ENCODE measurements at places on chromosomes 1 and 21.

GRCh38 chr1:229238674-229239415 lies 32.1 kb upstream of the RAB4A start:
- DNase-seq = peak; percentile 64

DNA sequence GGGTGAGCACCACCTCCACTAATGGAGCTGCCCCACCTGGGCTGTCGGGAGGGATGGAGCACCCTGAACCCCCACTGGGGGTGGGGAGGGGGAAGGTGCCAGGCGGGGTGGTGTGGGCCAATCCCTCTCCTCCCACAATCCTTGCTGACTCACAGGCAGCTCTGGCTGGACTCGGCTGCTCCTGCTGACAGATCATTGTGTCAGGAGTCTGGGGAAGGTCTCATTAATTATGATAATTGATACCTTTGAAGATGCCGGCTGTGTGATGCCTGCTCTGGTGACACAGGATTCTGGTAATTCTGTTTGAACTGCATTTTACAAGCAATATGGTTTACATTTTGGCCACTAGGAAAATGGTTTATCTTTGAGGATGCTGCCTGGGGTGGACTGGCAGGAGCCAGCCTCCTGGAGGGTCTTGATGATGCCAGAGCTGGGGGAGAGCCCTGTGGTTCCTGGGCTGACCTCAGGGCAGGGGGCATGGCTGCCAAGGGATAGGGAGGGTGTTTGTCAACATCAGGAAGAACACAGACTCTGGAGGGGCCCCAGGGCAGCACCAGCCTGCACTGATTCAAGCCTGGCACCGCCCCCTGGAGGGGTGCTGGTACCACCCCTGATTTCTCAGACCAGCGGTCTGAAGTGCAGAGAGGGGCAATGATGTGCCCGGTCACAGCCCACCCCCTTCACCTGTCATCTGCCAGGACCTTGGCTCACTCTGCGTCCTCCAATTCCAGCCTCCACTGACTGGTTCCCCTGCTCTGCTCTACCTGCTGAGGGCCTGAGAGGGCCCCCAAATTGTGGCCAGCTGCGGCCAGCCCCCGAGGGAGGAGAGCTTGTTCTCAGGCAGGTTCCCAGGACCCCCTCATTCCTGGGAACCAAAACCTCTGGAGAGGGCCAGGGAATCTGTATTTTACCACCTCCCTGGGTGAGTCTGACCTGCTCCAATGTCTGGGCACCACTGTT lies 338.8 kb downstream of the MATN1 start:
- DNase-seq = no peak

- DNase-seq = no peak
Measured at GRCh38 chr1:170682169-170682568, 18.2 kb downstream of the PRRX1 start.

DNA sequence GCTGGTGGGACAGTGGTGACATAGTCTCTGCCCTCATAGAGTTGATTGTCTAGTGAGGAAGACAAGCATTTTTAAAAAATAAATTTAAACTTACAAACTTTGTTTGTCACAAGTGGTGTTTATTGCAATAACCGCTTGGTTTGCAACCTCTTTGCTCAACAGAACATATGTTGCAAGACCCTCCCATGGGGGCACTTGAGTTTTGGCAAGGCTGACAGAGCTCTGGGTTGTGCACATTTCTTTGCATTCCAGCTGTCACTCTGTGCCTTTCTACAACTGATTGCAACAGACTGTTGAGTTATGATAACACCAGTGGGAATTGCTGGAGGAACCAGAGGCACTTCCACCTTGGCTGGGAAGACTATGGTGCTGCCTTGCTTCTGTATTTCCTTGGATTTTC lies 58.4 kb downstream of the LAMC2 start:
- no peak for DNase-seq

- no peak for DNase-seq
Measured at GRCh38 chr1:61079898-61080336, 2.4 kb upstream of the NFIA start.

DNA sequence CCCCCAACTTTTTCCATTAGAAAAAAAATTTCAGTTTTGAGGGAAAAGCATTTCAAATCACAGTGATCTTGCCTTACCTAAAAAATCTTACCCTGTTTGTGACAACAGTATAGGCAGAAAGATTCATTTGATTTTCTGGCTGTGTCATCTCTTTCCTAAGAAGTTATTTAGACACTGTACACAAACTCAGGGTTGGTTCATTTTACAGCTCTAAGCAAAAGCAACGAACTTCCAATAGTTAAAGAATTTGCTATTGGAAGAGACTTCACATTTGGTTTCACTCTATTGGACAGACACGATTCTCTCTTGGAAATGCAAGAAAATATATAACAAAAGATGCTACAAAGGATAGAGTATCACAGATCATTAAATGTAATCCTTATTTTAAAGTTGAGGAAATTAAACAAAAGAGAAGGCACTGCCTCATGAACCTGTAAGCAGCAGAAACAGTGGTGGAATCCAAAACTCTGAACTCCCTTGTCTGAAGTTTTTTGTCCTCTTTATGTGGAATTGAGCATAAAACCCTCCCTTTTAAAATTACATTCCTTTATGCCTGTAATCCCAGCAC lies 20.8 kb downstream of the EYA3 start:
- DNase-seq = no peak

GRCh38 chr1:228982637-228983036 lies 247.4 kb downstream of the RHOU start:
- no peak for DNase-seq

DNA sequence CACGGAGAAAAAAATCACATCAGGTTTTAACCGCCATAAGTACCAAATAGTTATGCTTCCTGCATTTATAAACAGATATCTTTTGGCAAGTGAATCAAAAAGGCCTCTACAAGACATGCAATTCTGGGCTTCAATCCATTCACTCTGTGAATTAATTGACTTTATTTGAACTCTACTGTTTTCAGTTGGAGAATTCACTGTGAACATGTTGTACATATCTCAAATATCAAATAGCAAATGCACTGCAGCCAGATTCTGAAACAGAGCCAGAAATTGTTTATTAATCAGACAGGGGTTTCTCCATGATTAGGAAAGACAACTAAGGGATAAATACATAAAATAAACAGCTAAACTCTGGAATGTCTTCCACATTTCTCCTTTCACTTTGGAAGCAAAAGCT lies 445.4 kb upstream of the NFIA start:
- no peak for DNase-seq

DNA sequence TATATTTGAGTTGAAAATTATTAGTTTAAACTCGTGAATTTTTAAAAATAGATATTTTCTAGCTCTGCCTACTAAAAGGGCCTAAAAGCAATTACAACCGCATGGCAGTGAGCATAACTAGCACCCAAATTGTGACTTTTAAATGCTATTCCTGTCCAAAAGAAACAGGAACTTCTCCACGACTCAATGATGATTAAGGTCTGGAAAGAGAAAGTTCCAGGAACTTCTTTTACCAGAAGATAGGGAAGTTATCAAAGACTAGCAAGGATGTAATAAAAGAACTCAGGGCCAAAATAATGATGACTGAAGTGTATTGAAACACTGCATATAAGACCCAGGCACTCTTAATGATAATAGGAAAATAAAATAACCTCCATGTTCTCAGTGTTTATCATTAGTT lies 313.0 kb downstream of the PLPP3 start:
- DNase-seq = no peak

GRCh38 chr21:15993951-15994350 lies 264.2 kb downstream of the USP25 start:
- no peak for DNase-seq

DNA sequence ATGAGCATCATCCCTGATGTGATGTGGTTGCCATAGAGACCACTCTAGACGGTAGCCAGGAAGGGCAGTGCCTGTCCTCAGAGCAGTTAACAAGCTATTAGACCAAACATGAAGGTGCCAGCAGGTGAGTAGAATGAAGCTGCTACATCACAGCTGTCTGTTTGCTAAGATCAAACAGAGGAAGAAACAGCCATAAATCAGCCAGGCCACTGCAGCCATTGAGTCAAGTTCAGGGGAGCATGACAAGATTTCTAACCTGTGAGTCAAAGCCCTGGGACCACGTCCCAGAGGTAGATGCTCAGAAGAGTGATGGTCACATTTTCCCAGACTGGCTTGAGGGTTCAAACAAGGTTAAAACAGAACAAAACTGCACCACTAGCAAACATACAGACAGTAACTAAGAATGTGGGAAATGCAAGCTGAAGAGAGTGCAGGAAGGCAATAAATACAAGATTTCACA lies 450.6 kb upstream of the DAB1 start:
- DNase-seq = no peak

DNA sequence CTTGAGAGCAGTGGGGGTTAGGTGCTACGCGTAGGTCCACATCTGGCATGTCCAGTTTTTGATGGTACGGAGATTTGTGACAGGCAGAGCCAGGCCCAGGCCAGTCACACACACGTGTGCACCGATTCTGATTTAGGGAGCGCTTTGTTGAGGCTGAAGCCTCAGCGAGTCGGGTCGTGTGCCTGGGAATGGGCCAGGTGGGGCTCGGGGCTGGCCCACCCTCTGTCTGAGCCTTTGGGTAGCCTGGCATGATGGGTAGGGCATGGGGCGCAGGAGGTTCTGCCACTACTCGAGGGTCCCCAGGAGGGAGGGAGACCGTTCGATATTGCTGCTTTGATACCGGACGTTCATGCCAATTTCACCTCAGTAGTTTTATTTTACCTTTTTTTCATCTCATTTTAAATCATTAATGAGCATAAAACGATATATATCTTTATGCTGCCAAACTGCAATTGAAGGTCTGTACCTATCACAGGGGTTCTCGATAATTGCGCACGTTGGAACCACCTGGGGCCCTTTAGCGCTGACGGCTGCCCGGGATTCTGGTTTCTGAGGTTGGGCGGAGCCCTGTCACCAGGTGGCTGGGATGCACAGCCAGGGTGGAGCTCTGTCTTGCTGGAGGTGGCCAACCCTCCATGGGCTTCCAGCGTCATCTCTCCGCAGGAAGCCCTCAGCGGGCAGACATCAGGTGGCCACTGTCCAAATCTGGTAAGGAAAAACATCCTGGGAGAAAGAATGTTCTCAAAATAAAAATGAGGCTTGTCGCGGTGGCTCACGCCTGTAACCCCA lies 71.9 kb downstream of the SCCPDH start:
- DNase-seq = no peak

DNA sequence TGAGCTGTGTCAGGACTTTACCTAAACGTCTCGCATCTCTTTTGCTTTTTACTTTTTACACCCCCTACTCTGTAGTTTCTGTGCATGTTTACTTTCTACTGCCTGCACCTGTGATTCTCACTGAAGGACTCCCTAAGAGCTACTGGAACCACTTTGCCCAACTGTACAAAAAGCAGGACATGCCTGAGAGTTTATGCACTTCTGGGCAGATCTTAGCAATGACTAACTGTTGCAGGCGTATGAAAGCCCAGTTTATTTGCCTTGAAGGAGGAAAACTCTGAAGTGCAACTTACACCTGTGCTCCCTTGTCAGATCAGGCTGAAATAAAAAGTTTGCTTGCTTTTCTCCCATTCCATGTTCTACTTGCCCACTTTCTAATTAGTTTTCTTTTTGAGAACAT lies 467.0 kb upstream of the USP24 start:
- DNase-seq = no peak

DNA sequence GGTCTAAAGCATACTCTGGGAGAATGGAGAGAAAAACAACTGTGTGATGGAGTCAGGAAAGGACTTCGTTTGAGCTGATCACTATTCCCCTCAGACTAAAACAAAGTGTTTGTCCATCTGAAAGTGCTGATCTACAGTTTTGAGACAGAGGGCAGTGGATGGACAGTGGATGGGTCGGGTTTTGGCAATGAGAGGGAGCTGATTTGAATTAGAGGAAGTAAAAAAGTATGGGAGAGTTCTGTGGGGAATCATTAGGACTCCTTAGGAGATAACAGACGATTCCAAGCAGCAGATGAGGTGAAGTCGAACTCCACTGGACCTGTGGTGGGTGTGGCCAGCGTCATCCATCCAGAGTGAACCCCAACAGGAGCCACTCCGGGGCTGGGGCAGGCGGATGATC lies 62.3 kb downstream of the PTGS2 start:
- no peak for DNase-seq

DNA sequence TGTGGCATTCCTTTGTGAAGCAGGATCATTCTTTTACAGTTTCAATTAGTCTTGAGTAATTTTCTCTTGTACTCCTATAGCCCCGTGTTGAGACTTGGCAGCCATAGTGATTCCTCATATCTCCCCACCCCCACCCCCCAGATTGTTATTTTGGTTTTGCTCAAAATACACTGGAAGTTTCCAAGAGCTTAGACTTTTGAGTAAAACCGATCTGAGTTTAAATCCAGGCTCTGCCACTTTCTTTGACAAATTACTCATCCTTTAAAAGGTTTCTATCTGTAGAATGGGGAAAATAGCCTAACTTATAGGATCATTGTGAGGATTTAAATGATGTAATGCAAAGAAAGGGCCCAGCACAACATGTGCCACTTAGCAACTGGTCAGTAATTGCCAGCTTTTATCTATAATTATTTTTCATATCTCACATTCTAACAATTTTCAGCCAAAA lies 53.1 kb upstream of the RC3H1 start:
- DNase-seq = no peak

DNA sequence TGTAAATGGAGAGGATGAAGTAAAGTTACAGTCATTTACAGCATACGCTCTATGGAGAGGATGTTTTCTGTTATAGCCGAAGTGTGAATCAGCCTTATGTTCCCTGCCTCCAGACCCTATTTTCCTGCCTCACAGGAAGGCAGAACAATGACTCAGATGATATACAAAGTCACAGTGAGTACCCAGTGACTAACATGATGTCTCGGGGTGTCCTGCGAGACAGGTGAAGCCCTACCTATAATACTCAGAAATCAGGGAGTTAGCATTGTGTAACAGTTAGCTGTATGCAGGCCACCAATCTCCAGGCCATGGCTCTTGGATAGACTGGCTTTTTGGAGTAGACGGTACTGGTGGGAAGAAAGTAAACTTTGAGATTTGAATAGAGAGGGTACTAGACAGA lies 55.6 kb upstream of the FBXO28 start:
- DNase-seq = no peak

- no peak for DNase-seq
Measured at GRCh38 chr1:76218888-76219287, 144.3 kb downstream of the ST6GALNAC3 start.

DNA sequence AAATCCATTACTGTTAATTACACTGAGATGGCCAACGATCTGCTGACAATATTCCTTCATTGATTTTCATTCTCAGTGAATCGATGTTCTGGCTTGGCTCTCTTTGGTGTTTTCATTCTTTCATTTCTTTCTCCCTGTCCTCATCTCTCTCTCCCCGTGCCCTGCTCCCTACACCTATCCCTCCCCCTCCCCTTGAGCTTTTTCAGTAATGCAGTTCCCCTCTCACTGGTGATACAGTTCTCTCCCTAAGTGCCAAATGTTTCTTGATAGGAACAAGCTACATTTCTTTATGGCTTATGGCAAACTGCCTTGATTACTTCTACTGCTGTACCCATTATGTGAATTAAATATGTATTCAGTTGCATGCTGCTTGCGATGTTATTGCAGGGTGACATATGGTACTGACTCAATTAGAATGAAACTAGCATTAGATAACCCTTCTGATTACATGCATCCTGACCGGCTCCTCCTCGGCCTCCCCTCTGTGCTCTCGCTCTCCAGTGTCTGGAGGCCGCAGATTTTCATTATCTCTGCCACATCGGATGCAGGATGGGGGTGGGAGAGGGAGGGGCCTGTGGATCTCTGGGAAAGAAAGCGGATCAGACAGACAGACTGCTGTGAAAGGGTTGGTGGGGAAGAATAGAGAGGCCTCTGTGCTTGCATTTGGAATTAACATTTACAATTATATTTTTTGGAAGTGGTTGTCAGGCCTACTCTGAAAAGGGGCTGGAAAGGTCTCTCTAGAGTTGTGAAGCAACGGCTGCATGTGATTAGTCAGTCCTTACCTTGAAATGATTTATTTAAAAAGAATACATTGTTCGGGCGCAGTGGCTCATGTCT lies 130.9 kb downstream of the PBX1 start:
- DNase-seq = no peak

Data from anterior cingulate cortex (tissue), 58 donors.